ENCODE measurements at places on chromosomes 11 and 22. TPM values are rescaled to one million over a fixed set of nuclear protein-coding genes. Genes with fewer than 3 reads are reported as not detected.
A peak's percentile ranks its signal among the peaks of the same experiment; 100 is the strongest.

Gene NLRP10
- not detected for total RNA-seq

Gene LRRC75B
- total RNA-seq = 42.4 TPM

DNA sequence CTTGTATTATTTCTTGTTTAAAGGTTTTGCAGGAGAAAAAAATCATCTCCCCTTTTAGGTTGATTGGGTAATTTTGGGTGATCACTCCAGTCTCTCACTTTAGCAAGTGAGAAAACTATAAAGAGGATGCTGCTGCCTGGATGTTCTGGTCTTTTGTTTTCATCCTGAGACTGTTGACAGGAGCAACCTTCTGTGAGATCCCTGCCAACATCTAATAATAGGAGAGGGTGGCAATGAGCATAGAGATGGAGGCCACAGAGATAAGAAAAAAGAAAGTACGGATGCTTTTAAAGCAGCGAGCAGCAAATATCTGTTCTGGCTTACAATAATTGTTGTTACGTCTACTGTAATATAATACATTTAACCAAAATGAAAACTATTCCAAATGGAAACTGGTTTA, 293.6 kb upstream of the MTNR1B start:
- H3K4me1 ChIP-seq = no peaks in the 10 kb centered on the region
- DNase-seq = no peak
- H3K36me3 ChIP-seq = no peaks in the 10 kb centered on the region

- DNase-seq = no peak
- H3K27ac ChIP-seq = no peak overlapping the region
- H3K27me3 ChIP-seq = no peaks in the 10 kb centered on the region
- no peak overlapping the region for H3K4me3 ChIP-seq
These were observed 56.1 kb downstream of the IGLL5 start for GRCh38 chr22:22943521-22944267.

- peaks cover 11% of the 10 kb centered on the region for H3K4me1 ChIP-seq
- H3K27me3 ChIP-seq = no peaks in the 10 kb centered on the region
- H3K27ac ChIP-seq = no peak overlapping the region
- no peak for DNase-seq
- H3K36me3 ChIP-seq = no peaks in the 10 kb centered on the region
- H3K4me3 ChIP-seq = no peak overlapping the region
These were observed 105.2 kb downstream of the NAV2 start for GRCh38 chr11:19817870-19818269.

DNA sequence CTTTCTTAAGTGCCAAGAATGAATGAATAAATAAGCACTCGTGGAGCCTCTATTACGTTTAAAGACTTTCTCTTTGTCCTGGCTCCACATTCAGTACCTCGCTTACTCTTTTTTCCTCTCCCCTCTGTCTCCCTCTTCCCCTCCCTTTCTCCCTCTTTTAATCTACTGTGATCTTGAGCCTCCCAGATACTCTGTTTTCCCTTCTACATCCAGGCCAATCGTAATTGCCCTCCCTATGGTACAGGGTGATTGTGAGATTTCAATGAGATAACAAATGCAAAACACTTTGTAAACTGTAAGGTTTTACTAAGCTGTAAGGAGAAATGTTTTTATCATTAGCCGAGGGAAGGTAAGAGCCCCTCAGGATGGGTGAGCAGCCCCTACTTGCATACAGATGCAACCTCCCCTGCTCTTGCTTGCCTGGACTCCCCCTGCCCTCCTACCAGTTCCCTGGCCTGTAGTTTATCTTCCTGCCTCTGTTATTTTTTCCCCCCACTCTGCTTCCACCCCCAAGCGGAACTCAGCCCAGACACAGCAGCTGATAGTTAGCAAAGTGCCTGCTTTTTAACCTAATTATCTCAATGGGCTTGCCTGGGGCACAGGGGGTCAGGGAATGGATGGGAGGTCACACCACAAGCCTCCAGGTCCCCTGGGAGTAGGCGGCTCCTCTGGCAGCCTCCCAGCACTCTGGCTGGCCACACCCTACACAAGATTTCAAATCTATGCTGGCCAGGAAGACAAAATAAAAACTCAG, 76.9 kb upstream of the CADM1 start:
- H3K4me1 ChIP-seq = peaks cover 23% of the 10 kb centered on the region
- DNase-seq = peak; percentile 32
- no peaks in the 10 kb centered on the region for H3K27me3 ChIP-seq
- no peak overlapping the region for H3K4me3 ChIP-seq

DNA sequence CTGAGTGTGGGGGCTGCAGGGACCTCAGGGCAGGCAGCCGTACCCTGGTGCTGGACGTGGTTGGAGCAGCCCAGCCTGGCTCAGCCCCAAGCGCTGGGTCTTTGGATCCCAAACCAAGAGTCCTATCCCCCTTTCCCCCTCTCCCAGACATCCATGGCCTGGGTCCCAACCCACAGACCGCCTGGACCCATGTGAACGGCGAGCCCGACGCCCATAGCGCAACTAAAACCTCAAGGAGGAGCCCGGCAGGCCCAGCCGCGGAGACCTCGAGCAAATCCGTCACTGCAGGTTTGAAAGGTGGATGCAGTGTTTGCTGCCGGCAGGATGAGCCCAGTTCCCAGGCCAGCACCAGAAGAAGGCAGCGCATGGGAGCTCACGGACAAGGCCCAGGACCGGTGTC, 337.0 kb downstream of the BRD1 start:
- H3K27ac ChIP-seq = no peak overlapping the region
- H3K4me3 ChIP-seq = no peak overlapping the region
- H3K4me1 ChIP-seq = no peaks in the 10 kb centered on the region
- no peaks in the 10 kb centered on the region for H3K27me3 ChIP-seq
- no peak for DNase-seq

GRCh38 chr22:25402160-25402500, 162.3 kb upstream of the GRK3 start:
- peaks cover 12% of the 10 kb centered on the region for H3K4me1 ChIP-seq
- H3K36me3 ChIP-seq = no peaks in the 10 kb centered on the region
- no peaks in the 10 kb centered on the region for H3K27me3 ChIP-seq
- H3K27ac ChIP-seq = no peak overlapping the region
- no peak for DNase-seq

DNA sequence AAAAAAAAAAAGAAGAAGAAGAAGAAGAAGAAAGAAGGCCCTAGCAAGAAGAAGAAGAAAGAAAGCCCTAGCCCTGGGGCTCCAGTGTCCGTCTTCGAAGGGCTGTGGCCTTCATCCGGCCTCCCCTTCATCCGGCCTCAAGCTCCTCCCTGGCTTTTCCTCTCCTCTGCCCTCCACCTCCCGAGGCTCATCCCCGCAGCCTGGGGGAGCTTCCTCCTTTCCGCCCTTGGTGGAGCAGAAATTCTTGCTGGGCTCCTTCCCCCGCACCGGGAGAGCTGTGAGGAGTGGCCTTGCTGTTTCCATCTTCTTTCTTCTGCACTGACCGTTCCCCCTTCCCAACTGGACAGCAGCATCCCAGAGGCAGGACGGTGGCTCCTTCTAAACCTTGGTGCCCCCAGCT, 9.5 kb upstream of the LTO1 start:
- no peak overlapping the region for H3K27ac ChIP-seq
- H3K4me3 ChIP-seq = no peak overlapping the region
- no peak for DNase-seq
- peaks cover 12% of the 10 kb centered on the region for H3K27me3 ChIP-seq
